ENCODE measurements at places on chromosomes 4 and X. TPM values are rescaled to one million over a fixed set of nuclear protein-coding genes. Genes with fewer than 3 reads are reported as not detected.

DNA sequence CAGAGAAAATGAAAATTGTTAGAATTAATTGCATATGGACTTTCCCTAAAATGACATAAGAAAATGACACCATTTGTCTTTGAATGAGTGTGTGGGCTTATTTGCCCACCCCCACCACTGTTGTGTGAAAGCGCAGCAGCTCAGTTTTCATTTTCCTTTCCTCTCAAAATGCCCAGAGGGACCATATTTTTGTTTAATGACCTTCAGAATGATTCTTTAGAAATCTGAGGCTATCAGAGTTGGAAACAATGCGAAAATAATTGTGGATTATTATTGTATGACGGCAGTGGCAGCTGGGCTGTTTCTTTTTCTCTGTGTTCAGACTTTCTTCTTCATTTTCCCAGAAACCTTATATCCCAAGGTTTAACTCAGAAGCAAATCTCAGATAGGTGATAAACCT, 44.6 kb upstream of the TEX13A start:
- no peak for DNase-seq

GRCh38 chr4:176099314-176099713, 33.7 kb downstream of the WDR17 start:
- no peak for DNase-seq

DNA sequence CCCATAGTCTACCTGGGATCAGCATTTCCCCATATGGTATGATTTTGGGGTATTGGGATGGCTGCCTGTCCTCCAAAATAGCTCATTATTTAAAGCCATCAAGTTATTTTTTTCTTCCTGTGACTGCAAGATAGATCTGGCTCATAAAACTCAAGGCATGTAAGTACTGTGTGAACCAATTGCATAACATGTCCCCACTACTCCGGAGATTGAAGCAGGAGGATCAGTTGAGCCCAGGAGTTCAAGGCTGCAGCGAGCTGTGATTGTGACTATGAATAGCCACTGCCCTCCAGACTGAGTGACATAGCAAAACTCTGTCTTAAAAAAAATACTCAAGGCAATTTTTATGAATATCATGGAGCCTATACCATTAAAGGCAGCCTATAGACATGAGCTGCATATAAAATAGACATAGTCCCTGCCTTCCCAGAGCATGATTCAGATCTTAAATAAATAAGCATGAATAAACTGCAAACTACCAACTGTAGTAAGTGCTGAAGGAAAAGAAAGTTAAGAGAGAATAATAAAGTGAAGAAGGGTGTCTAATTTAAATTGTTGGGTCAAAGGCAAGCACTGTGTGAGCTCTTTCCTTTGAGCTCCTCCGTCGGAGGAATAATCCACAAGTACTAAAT, 16.9 kb upstream of the MMAA start:
- no peak for DNase-seq

DNA sequence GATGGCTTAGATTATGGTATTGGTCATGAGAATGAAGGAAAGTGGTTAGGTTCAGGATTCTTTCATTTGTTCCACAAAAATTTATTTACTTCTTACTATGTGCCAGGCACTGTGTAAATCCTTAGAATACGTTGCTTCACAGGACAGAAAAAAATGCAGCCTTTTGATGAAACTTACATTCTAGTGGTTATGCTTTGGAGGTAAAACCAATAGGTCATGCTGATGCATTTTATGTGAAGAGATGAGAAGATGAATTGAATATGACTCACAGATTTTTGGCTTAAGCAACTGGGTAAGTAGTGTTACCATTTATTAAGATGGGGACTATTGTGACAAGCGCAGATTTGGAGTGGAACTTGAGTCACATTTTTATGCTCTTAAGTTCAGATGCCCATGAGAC, 165.3 kb downstream of the GLRA2 start:
- DNase-seq = no peak

Gene DOK7
- total RNA-seq = 6.3 TPM

Gene GRID2
- total RNA-seq = not detected

Gene ZNF595
- total RNA-seq = 21.4 TPM
